ENCODE measurements at places on chromosomes 4 and X. TPM values are rescaled to one million over a fixed set of nuclear protein-coding genes. Genes with fewer than 3 reads are reported as not detected.

TAF9B gene
- total RNA-seq, result 19.0 TPM

IGFBP7 gene
- total RNA-seq, result not detected

DNA sequence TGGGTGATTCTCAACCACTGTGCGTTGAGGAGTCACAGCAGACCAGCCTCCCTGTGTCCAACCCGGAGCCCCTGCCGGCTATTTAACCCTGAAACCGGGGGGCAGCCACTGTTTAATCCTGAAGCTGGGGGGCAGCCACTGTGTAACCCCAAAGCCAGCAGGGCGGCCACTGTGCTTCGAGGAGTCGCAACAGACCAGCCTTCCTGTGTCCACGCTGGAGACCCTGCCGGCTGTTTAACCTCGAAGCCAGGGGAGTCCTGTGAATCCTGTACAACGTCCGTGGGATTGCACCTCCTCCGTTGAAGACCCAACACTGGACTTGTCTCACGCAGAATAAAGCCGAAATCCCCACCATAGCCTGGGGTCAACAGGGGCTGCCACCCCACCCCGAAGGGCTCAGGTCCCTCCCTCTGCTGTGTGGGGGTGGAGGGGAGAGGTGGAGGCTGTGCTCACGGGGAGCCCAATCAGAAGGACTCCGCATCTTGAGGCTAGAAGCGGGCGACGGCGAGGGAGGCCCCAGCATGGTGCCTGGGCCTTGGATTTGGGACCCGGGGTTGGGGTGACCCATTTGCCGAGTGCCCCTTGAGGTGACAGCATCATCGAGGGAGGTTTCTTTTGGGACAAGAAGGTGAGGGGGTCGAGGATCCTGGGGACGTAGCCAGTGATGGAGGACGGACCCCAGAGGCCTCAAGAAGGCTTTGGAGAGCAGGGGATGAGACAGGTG is 94.9 kb downstream of the ADRA2C start:
- no peak overlapping the region for H3K27ac ChIP-seq
- H3K4me3 ChIP-seq, result no peak overlapping the region
- no peaks in the 10 kb centered on the region for H3K4me1 ChIP-seq
- no peak for DNase-seq
- H3K36me3 ChIP-seq, result no peaks in the 10 kb centered on the region

GRCh38 chrX:17860179-17860780 is 818 bp downstream of the RAI2 start:
- H3K27me3 ChIP-seq, result peaks cover 55% of the 10 kb centered on the region
- peaks cover 6% of the 10 kb centered on the region for H3K4me1 ChIP-seq
- no peak overlapping the region for H3K4me3 ChIP-seq
- no peak overlapping the region for H3K27ac ChIP-seq

ATP1B4 gene
- total RNA-seq, result not detected

All from activated CD8-positive, alpha-beta T cell treated with anti-CD3 and anti-CD28 coated beads, Interleukin-2, amount 10 ng/mL, durations not matched to agents 7 days and 5 days (primary cell).